ENCODE measurements at places on chromosomes 7 and 10.

GRCh38 chr10:131693766-131694165 lies 207.0 kb upstream of the PPP2R2D start:
- no peak for DNase-seq

GRCh38 chr10:18214691-18215563 lies 74.7 kb downstream of the CACNB2 start:
- no peak for DNase-seq

- no peak for DNase-seq
These were observed 98.3 kb downstream of the TMEM130 start for GRCh38 chr7:98771519-98771918.

- no peak for DNase-seq
These were observed 19.9 kb downstream of the SLC29A3 start for GRCh38 chr10:71338728-71339495.

- no peak for DNase-seq
These were observed 300.5 kb downstream of the KLF6 start for GRCh38 chr10:3484306-3485056.

- DNase-seq, result no peak
These were observed 201.8 kb downstream of the XPNPEP1 start for GRCh38 chr10:109721453-109722064.

- DNase-seq, result no peak
These were observed 730 bp downstream of the LARP4B start for GRCh38 chr10:930625-931325.

DNA sequence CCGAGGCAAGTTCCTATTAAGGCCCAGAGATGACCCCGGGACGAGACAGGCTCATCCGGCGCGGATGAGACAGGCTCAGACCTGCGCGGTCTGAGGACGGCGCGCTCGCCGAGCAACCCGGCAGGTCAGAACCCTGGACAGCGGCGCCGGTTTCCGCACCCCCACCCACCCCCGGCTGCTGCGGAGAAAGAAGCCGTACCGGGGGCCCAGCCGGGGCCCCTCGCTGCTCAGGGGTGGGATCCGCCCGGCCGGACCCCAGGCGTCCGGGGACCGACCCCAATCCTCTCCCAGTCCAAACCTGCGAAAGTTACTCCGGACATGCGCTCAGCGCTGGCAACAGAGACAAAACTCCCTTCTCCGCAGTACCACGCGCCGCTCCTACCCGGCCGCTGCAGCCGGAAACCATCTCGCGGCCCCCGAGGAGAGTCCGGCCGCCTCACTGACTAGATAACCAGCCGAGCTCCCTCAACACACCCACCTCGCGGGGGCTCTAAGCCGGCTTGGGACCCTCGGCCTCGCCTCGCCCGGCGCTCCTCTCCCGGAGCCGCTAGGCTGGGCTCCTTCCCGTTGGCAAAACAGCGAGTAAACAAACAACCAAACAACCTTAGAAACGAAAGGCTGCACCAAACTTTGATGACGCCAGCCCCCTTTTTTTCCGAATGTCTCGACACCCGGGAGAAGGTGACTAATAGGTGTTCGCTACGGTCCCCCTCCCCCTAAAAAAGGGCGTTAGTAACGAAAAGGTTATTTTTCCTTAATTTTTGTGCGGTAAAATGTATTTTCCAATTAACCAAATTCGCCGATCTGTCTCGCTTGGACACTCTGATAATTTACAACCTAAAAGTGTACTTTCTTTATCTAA lies 2.3 kb upstream of the DRGX start:
- DNase-seq, result peak; percentile 18

DNA sequence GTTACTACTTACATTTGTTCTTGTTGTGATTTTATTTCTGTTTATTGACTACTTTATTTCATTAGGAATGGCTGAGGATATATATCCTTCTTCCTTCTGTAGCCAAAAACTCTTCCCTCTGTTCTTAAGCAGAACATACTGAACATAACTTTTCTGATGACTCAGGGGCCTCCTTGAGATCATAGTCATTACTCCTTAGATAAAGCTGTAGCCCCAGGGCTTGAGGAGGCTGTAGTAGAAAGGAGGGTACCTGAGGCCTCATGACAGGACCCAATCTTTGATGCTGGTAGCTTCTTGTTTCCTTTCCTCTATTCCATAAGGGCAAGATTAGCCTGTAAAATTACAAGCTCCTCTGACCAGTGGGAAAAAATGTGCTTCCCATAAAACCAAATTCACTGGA lies 41.2 kb upstream of the FGFR2 start:
- no peak for DNase-seq

- DNase-seq, result no peak
These were observed 155.9 kb downstream of the FGFR2 start for GRCh38 chr10:121442086-121442935.

GRCh38 chr7:128829391-128830166 lies 627 bp upstream of the FLNC start:
- DNase-seq, result no peak

DNA sequence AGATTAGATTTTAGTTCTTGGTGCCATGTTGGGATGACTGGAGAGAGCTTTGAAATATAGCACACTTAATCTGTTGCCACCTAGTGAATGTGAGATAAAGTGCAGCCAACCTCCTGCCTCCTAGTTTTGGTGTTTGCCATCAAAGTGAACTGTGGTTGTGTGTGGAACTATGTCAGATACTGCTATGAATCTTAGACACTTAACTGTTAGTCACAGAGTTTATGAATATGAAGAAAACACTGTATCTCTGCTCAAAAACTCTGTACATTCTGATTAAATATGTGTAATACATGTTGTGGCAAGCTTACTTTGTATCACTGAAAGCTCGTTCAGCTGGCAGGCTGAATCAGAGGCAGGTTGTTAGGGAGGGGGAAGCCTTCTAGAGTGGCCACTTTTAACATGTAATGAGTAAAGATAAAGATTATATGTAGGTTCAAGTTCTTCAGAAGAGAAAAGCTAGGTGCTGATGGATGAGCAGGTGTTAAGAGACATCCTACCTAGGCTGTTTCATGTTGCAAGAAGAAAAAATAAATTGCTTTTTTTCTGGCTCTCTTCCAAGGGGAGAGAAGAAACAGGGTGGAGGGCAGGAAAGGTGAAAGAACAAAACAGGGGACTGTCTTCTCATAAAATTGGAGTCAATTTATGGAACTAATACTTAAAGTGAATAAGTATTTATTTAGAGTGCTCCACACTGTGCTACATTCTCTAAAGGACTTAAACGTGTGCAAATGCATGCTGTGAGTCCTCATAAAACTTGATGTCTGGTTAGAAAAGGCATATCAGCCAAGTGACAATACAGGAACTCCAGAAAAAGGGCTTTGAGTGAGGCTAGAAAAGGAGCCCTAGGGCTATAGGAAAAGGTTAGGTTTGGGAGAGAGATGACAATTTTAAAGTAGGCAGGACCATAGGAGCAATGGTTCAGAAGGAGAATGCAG lies 14.1 kb upstream of the LAMB1 start:
- DNase-seq, result no peak

GRCh38 chr10:98589691-98590090 lies 143.0 kb upstream of the HPS1 start:
- no peak for DNase-seq

DNA sequence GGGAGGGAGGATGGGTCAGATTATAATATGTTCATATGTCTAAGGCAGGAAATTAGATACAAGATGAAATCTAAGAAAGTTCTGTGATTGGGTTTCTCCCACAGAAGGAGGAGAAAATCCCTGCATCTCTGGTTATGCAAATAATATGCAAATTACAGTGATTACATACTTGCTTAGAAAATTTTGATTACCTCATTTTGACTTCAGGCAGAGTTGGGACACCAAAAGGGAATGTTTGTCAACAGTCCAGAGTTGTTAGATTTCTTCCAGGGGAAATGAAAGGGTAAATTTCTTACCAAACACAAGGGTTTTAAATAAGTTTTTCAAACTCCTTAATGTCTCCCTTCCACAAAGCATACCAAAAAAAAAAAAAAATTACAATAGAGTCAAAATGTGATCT lies 101.4 kb upstream of the STEAP1B start:
- no peak for DNase-seq

GRCh38 chr10:3528271-3528670 lies 256.7 kb downstream of the KLF6 start:
- DNase-seq, result no peak

- no peak for DNase-seq
These were observed 23.8 kb upstream of the STN1 start for GRCh38 chr10:103941801-103942200.

DNA sequence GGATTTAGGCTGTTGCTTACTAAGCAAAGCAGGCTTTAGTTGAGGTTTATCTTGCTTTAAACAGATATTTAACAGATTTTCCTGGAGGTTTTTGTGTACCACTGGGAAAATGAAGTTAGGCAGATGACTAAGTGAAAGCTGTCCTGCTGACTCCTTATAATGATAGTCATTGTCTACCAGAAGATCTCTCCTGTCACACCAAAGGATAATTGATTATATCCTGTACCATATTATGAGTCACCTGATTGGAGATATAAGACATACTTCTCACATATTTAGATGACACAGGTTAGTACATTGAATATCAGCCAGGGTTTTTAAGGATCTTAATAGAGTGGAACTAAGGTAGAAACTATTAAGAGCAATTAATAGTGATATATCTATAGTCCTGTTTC lies 68.4 kb downstream of the PTEN start:
- no peak for DNase-seq

DNA sequence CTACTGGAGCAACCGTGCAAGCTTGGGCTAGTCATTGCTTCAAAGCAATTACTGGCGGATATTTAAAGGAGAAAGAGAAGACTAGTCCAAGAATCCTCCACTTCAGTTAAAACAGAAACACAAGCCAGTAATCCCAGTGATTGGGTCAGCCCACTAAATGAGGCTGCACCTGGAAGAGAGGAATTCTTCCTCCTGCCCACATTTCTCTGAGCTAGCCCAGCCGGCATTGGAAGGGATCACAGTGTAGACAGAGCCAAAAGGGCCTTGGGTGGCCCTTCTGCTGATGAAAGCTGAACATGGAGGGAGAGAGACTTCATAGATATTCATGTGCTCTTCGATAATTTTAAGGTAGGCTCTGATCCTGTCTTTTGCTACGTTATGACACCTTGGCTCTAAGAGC lies 228.4 kb downstream of the KIAA1217 start:
- no peak for DNase-seq

- no peak for DNase-seq
These were observed 55.8 kb downstream of the PTN start for GRCh38 chr7:137287651-137288258.
